HuH-7 (cell line): ENCODE measurements at places on chromosomes 2 and 18.
A peak's percentile ranks its signal among the peaks of the same experiment; 100 is the strongest.

- no peak for DNase-seq
These were observed 515.7 kb downstream of the CNTNAP5 start for GRCh38 chr2:124540805-124541204.

DNA sequence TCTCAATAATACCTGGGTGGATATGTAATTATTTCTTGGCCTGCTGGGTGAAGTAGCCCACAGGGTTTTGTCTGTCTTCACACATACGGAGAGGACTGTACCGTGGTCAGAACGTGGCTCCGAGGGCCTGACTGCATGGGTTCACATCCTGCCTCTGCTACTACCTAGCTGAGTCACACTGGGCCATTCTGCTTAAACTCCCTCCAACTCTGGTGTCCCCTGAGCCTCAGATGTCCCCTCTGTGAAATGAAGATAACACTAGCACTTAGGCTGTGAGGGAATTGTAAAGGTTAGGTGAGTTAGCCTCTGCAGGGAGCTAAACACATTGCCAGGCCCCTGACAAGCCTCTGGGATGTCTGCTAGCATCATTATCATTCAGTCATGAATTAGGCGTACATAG, 120.1 kb upstream of the NABP1 start:
- no peak for DNase-seq

- DNase-seq, result no peak
These were observed 156.5 kb downstream of the MYO5B start for GRCh38 chr18:50038448-50038847.

DNA sequence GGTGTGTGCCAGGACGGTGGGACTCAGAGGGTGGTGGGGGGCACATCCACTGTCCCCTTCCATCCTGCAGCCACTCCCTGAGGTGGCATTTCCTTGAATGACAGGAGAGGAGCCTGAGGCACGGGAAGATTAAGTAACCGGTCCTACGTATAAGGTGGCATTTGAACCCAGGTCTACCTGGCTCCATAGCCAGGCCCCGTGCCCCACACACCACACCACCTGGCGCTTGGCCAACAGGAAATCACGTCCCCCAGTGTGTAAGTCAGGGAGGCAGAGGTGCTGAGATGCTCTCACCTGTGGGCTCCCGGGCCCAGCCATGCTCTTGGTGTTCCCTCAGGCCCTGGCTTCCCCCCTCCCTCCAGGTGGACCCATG, 53.7 kb downstream of the HPCAL1 start:
- no peak for DNase-seq

DNA sequence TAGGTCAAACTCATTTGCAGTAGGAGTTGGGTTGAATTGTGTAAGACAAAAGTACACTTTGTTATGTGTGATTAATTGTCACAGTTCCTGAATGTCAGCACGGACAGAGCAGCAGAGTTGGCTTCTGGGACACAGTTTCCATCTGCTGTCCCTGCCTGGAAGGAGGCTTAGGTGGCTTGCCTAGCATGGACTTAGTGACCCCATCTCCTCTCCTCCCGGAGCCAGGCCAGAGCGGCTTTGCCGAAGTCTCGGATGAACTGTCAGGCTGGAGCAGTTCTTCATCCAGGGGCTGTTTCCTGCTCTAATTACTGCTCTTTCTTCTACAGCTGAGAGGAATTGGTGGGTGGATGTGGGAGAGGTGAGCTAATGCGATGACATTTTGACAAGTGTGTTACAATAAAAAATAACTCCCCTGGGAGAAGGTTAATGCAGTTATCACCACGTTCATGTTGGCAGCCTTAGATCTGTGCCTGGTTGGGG, 102.0 kb downstream of the SH3RF3 start:
- no peak for DNase-seq

DNA sequence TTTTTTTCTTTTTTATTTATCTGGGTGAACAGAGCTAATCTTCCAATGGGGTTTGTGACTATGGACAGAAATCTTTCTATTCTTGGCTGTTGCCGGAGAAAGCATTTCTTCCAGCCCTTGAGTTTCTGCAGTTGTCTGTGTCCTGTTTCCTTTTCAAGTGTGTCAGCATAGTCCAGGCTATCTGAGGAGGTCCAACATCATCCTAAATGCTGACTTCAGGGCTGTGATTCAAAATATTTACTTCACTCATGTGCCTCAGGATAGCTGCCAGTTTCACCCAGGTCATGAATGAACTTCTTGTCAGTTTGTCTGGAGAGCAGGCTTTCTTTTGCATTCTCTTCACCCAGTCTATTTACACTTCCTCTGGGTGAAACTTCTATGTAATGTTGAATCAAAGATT, 27.9 kb downstream of the ITGAV start:
- no peak for DNase-seq

- DNase-seq, result no peak
These were observed 66.4 kb upstream of the MSH2 start for GRCh38 chr2:47336259-47337238.

DNA sequence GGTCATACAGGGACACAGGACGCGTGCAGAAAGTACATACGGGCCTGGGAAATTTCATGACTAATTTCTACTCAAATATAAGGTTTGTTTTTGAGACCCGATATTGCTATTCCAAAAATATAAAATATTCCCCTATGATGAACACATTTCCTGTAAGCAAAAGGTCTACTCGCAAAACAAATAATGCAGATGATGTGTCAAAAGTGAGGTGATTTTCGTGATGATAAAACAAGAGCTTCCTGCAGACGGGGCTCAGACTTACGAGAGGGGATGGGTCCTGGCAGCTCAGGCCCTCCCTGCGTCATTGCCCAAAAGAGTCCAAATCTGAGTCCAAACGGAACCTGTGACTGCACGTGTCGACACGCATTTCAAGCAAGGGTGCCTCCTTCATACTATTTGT, 62.7 kb downstream of the MBP start:
- no peak for DNase-seq

GRCh38 chr18:7735626-7736175, 168.6 kb downstream of the PTPRM start:
- DNase-seq, result no peak

DNA sequence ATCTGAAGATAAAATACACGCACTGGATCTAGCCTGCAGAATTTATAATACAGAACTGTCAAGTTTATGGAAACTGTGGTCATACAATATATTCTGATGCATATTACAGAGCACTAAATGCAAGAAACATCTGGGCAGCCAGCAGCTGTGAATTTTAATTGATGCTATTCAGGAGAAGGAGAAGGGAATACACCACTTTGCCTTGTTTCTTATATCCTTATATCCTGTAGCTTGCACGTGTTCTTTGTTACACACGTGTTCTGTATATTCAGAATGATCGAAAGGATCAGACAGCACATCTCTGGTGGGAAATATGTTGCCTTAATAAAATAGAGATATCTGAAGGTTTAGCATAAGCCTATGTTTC, 335.8 kb downstream of the AGPS start:
- no peak for DNase-seq

- DNase-seq, result no peak
These were observed 40.0 kb downstream of the TEX44 start for GRCh38 chr2:231632559-231633142.

DNA sequence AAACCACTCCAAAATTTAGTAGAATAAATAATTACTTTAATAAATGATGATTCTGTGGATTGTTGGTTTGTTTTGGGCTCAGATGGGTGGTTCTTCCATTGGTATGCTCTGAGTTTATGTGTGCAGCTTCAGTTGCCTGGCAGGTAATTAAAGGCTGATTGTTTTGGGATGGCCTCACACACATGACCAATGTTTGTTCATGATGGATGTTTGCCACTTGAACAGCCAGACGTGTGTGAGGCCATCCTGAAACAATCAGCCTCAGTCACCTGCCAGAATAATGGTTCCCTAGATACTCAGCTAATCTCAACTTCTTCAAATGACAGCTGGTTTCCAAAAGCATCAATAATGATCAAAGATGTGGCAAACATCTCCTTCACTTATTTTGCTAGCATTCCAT, 352.5 kb upstream of the GULP1 start:
- DNase-seq, result no peak

DNA sequence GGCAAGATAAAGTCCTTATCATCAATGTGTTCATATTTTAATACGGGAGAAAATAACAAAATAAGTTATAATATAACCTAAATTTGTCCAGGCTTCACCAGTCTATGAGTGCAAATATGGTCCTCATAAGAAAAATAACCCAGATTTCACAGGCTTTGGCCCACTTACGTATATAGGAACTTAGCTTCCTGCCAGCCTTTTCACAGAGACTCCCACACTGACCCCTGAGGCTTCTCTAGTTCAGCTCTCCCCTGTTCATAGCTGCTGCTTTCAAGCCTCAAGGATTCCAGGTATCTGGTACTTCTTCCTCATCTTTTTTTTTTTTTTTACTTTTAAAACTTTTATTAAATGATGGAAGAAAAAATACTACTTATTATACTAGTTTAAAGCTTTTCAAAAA, 74.9 kb upstream of the PELI1 start:
- no peak for DNase-seq

DNA sequence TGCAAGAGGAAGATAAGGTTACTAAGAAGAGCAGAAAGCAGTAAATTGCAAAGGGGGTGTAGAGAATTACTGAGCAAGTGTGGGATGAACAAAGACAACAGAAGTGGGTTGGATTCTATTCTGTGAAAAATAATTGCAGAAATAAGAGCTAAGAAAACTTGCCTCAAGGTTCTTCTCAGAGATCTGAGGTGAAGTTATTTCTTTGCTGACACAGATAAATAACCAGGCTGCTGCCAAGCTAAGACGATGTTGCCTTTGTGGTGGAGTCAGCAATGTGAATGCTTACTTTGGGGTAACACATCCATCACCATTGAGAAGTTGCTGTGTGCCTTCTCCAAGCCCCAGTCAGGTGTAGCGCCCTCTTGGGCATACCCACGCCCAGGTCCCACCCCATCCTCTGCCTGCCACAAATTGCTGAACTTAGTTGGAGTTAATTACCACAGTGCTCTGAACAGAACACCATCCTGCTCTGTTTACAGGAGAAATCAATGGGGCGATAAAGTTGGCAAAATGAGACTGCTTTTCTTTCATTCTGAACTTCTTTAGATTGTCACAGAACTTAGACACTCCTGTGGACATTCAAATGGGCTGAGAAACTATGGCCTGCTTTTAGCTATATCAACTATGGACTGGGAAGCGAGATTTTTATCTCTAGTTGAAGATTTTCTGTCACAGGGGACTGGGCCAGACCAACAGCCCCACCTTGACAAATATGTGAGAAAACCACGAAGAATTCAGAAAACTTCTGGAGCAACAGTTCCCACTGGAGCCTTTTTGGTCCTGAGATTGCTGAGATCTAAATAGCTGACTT, 283.6 kb downstream of the TMX3 start:
- no peak for DNase-seq

- DNase-seq, result no peak
These were observed 68.9 kb upstream of the NCK2 start for GRCh38 chr2:105675841-105676240.

DNA sequence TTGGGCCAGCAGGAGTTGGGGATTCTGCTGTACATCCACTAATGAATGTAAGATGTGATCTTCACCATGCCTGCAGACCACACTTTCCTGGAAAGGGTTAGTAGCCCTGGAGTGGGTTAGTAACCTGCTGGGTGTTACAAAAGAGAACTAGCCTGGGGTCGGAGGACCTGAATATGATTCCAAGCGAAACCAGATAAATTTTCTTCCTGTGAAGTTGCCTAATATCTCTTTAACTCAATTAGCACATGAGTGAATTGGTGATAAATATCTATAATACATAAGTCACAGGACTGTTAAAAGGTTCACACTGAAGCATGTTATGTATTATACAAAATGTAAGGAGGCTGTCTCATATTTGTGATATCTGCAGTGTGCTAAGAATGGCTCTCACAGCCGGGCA, 291.0 kb downstream of the CNTNAP5 start:
- no peak for DNase-seq

DNA sequence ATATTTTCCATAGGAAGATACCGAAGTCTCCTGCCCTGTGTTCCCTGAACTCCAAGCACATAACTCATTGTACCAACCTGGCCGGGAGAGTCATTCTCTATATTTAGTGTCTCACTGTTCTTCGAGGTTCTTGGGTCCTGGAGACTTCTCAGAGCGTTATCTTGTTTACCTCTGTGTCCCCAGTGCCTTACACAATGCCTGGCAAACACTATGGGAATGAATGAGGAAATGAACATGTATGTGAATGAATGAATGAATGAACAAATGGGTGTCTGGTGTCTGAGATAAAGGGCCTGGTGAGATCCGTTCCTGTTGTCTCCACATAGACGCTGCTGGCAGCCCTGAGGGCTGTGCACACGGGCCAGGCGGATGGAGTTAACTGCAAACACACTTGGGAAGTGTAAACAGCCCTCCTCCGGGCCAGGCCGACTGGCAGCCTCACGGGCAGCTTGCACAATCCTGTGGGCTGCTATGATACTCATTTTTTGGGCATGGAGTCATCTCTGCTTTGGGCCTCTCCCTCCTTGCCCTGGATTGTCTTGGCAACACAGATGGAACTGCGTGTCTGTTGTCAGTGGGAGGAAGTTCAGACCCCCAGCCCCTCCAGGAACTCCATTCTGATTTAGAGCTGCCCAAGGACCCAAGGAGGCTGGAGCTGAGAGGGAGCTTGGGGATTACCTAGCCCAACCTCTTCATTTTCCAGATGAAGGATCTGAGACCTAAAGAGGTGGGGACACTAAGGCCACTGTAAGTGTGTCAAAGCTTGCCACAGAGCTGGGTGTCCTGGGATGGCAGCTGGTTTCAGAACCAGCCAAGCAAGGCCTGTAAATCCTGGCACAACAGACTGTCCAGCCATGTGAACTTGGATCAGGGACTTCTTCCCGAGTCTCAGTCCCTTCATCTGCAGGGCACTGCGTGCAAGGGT, 124.4 kb downstream of the INHBB start:
- peak; percentile 72 for DNase-seq

DNA sequence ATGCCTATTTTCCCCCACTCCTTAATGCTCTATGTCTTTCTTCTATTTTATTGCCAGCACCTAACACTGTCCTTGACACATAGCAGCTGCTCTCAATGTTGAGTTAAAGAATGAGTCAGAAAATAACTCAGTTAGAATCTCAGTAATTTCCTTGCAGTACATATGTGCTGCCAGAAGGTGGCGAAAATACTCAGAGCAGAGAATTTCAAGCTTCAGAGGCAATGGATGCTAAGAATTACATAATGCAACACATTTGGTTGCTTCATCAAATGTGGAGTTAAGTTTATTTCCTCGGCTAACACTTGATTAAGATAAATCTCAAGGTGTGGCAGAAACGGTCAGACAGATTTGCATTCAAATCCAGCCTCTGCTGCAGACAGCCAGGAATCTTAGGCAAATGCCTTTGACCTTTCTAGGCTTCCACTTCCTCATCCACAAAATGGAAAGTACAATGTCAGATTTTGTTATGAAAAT, 105.6 kb downstream of the VSNL1 start:
- DNase-seq, result peak; percentile 25

- no peak for DNase-seq
These were observed 59.6 kb downstream of the GATA6 start for GRCh38 chr18:22228976-22229375.
